ENCODE measurements at places on chromosomes 4 and X.

- no peak for DNase-seq
Measured at GRCh38 chr4:94011190-94011589, 182.6 kb downstream of the ATOH1 start.

DNA sequence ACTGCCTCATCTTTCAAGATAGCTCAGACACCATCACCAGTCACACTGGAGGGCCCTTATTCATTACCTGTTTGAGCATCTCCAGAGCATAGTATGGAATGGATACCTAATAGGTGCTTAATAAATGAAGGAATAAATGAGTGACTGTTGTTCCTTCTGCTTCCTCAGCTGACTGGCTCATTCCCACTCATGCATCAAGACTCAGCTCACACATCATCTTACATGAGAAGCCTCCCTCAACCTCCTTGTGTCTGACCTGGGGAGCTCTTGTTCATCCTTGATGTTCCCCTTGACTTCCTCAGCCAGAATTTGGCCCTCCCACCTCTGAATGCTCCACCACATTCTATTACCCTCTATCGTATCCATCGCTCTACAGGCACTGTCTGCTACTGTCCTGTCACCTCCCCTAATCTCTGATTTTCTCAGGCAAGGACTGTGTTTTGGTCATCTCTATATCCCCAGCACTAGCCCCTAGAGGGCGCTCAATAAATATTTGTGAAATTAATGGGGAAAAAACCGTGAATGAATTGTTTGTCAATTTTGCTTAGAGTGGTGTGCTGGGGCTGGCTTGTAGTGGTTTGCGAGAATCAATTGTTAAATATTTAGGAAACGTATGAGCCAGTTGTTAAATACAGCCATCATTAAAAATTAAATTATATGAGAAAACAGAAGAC is 88.3 kb downstream of the NHSL2 start:
- no peak for DNase-seq

DNA sequence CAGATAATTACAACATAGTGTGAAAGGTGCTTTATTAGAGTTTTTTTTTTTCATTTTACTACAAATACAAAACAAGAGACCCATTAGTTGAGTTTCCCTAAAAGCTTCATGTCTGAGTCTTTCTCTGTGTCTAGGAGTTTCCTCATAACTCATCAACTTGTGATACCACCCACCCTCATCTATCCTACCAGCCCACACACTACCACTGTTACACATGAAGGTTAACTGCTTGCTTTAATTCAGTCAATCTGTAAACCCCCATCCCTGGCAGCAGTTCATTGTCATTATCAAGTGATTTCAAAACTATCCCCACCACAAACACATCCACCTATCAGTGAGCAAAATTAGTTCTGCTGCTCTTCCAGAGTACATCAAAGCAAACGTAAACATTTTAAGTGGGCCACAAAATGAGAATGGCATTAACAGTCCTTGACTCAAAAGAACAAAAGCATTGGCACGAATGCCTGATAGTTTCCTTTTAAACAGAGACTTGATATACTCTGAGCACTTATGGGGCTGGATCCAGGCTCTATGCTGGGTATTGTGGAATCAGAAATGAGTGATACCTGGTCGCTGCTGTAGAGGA is 331.6 kb upstream of the FAM241A start:
- no peak for DNase-seq

DNA sequence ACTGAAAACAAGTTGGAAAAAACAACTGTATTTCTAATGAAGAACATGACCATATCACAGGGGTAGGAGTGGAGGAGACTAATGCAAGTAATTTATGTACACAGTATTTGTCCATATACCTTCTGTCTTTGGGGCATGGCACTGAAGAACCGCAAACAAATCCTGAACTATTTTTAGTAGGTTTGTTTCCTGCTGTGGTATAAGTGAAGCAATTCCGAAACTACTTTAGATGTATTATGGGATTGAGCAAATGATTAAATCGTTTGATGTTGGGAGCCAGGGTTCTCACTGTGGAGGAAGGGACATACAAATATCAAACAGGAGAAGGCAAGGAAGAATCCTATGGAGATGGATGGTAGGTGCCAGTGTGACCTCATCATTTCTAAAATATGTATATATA is 18.9 kb upstream of the SH3KBP1 start:
- no peak for DNase-seq

GRCh38 chr4:104575278-104575677 is 80.6 kb upstream of the CXXC4 start:
- DNase-seq = no peak

- no peak for DNase-seq
Measured at GRCh38 chrX:78024349-78025059, 55.1 kb upstream of the PGAM4 start.

- DNase-seq = no peak
Measured at GRCh38 chrX:87391742-87392141, 125.9 kb upstream of the KLHL4 start.

DNA sequence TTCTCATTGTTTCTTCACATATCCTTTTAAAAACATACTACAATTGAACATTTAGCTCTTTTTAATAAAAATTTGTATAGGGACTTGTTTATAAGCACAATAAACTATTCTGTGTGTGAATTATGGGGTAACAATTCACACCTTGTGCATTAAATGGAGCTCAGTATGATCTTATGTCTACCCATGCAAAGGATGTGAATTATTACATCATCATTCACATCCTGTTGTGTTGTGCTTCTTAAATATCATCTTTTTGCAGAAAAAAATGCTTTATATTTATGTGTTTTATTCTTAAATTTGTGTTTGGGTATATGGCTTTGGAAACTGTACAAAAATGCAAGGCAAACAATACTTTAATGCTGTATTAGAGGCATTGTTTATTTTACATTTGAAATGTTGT is 96.7 kb upstream of the PABPC4L start:
- DNase-seq = no peak

DNA sequence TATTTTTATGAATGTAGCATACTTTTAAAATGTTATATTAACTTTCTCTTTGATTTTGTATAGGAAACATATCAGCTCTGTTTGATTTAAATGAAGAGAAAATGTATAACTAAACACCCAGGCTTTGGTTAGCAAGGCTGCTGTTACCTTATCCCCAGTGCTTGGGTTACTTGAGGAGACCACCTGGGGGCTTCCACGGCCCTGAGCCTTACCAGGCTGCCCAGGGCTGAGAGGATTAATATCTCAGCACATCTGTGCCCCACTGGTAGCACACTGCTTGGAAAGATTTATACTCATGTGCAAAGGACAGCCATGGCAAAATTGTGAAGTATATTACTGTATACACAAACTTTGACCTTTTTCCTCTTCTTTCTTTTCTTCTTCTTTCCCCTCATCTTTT is 752.9 kb downstream of the RAPGEF2 start:
- no peak for DNase-seq

- no peak for DNase-seq
Measured at GRCh38 chr4:95107635-95108034, 349.9 kb downstream of the BMPR1B start.

- DNase-seq = no peak
Measured at GRCh38 chr4:2489841-2490552, 21.1 kb downstream of the RNF4 start.

DNA sequence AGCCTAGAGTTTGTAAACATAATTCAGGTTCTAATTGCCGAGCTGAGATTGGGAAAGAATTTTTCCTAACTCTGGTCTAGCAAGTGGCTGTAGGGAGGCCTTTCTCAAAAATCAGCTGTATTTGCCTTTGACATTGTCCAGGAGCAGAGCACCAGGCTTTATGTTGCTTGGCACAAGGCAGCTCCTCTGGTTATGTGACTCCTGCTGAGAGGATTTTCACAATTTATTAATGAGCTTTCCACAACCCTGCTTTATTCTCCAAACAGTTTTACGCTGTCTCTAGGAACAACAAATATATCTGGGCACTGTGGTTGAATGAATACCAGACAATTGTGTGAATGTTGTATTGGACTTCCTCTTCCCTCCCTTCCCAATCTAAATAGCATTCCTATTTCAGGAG is 14.9 kb downstream of the LSM6 start:
- DNase-seq = no peak

DNA sequence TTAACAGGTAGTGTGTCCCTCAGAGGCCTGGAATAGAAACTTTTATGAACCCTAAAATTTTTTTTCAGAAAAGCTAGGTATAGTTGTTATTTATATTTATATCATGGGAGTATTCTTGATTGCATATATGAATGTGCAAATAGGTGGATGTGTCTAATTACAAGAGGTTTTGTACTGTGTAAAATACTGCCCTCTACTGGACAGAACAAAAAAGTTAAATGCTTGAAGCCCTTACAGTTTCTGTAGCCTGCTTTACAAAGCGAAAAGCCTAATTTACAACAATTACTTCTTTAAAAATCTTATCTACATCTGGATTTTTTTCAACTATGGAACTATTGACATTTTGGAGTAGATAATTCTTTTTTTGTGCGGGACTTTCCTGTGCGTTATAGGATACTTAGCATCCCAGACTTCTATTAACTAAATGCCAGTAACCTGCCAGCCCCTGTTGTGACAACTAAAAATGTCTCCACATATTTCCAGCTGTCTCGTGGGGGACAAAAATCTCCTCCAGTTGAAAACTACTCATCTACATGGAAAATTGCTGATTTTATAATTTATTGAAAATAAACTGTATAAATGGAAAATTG is 35.1 kb downstream of the ENPEP start:
- no peak for DNase-seq

- no peak for DNase-seq
Measured at GRCh38 chr4:104811727-104812126, 317.0 kb upstream of the CXXC4 start.

DNA sequence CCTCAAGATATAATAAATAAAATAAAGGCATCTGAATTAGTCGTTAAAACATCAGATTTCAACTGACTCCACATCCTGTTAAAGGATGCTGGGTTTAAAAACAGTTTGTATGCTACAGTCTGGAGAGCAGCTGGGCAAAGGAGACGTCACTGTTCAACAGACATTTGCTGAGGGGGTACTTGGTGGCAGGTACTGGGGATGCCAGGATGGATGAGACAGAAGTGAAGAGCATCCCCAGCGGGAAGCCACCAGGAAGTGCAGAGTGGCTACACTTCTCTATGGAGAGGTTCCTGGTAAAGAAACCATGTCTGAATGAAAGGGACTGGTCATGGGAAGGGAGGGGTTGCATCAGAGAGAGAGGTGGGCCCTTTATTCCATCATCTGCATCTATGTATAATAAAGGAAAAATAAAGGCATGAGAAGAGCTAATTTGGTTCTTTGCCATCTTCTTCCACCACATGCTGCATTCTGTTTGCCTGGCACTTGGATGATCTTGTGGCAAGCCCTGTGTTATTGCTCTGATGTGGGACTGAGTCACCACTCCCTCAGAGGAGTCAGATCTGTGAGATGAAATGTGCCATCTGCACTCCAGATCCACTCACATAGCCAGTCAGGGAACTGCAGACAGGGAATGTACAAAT is 145.0 kb downstream of the SOWAHB start:
- DNase-seq = no peak

DNA sequence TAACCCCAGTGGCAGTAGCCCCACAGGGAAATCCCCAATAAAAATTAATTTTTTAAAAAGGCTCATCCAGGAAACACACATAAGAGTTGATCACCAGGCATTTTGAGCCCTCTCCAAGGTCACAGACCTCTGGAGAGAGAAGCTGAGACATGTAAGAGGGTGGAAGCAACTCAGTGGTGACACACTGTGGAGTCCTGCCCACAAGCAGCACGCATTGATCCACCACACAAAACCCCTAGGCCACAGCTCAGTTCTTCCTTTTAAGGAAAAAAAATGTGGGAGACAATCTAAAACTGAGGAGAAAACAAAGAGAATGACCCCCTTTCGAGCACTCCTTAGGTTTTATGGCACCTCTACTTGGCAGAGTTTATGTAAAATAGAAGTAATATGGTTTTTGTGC is 71.7 kb upstream of the S100G start:
- DNase-seq = no peak

DNA sequence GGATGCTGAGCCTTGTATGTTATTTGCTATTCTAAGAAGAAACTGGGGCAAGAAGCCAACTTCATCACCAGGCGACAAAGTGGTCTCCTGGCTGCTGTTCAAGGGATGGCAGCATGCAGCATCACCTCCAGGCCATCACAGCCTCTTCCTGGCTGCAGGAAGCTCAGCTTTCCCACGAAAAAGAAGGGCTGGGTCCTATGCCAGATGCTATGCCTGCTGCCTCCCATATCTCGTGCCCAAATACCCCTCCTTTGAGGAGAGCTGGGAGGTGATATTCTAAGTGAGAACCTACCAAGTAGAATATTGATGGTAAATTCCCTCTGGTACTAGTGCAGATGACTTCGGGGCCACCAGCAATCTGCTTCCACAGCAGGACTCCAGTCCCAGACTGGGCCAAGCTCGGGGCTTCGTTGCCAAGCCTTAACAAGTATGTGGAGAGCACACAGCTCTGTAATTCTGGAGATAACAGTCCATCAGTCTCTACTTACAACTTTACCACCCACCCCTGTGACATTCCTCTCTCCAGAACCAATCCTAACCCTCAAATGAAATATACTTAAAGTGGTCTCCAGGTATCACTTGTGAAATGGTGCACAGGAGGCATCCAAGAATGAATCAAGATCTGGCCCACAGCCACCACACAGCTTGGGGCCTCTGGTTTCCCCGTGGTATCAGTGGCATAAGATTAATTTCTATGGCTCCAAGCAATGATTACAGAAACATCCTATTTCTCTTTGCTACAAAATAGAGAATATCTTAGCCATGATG is 149.3 kb downstream of the PALLD start:
- DNase-seq = no peak

- DNase-seq = no peak
Measured at GRCh38 chr4:108035691-108036090, 46.0 kb downstream of the HADH start.

- no peak for DNase-seq
Measured at GRCh38 chrX:65098851-65099250, 122.6 kb upstream of the ZC4H2 start.

GRCh38 chr4:87498446-87498900 is 30.7 kb downstream of the SPARCL1 start:
- no peak for DNase-seq

GRCh38 chr4:160038615-160039014 is 935.7 kb downstream of the RAPGEF2 start:
- DNase-seq = no peak

GRCh38 chr4:54843946-54844345 is 186.2 kb downstream of the KIT start:
- DNase-seq = no peak

GRCh38 chr4:108637856-108638255 is 12.5 kb upstream of the OSTC start:
- DNase-seq = no peak

DNA sequence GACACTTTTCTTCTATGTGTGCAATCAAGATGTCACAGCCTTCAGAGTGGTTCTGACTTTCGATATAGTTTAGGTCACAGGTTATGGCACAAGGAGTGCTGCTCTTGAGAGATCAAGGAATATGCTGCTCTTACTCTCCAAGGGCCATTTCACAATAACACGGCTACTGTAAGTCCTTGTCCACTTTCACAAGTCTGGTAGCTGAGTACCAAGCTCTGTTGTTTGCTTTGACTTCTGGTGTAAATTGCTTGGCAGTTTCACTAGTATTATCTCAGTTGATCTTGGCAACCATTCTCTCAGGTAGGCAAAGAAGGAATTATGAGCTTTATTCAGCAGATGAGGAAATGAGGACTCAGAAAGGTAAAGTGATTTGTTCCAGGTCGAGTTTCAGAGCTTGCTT is 35.4 kb upstream of the SPANXB1 start:
- DNase-seq = no peak

Data from activated T-cell treated with anti-CD3 and anti-CD28 coated beads for 48 hours (primary cell).